Muscle of leg (tissue), 16 donors: ENCODE measurements at places on chromosomes 13 and 19. TPM values are rescaled to one million over a fixed set of nuclear protein-coding genes. Genes with fewer than 3 reads are reported as not detected.
A peak's percentile ranks its signal among the peaks of the same experiment; 100 is the strongest.

GRCh38 chr13:25988661-25989060 is 63.2 kb downstream of the SHISA2 start:
- H3K4me1 ChIP-seq: peaks cover 15% of the 10 kb centered on the region
- H3K36me3 ChIP-seq: no peaks in the 10 kb centered on the region
- DNase-seq: peak; percentile 57
- no peak overlapping the region for H3K4me3 ChIP-seq
- no peak overlapping the region for H3K27ac ChIP-seq

GRCh38 chr13:78868991-78869390 is 210.0 kb upstream of the OBI1 start:
- no peak for DNase-seq
- no peaks in the 10 kb centered on the region for H3K4me1 ChIP-seq
- no peaks in the 10 kb centered on the region for H3K27me3 ChIP-seq
- H3K27ac ChIP-seq: no peak overlapping the region

DNA sequence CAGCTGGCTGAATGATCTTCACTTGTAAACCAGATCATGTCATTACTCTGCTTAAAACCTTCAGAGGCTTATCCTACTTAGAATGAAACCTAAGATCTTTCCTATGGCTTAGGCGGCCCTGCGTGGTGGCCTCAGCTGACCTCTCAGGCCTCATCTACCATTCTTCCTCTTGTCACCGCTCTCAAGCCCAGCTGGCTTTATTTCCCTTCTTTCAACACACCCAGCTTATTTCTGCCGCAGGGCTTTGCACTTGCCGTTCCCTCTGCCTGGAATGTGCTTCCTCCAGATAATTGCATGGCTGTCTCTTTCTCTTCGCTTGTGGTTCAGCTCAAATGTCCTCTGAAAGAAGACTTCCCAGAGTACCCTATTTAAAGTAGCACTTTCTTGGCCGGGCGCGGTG is 3.6 kb upstream of the ASF1B start:
- H3K27me3 ChIP-seq: no peaks in the 10 kb centered on the region
- H3K27ac ChIP-seq: no peak overlapping the region
- H3K4me3 ChIP-seq: no peak overlapping the region

- H3K4me3 ChIP-seq: no peak overlapping the region
- no peaks in the 10 kb centered on the region for H3K36me3 ChIP-seq
- no peaks in the 10 kb centered on the region for H3K4me1 ChIP-seq
- no peaks in the 10 kb centered on the region for H3K27me3 ChIP-seq
These were observed 786.2 kb downstream of the SLITRK6 start for GRCh38 chr13:85013006-85013405.

RYR1 gene
- total RNA-seq: 145 TPM

ZNF226 gene
- 20.9 TPM for total RNA-seq

DNA sequence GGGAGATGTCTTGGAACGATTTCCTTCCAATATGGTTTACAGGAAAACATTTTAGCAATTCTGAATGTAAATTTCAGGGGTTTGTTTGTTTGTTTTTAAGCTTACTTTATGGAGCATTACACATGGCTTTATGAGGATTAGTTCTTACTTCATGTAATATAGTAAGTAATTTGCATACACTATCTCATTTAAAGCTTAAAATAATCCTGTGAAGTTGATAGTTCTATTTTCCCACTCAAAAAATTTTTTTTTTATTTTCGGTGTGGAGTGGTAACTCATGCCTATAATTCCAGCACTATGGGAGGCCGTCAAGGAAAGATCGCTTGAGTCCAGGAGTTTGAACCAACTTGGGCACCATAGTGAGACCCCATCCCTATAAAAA is 19.0 kb upstream of the KPNA3 start:
- no peak overlapping the region for H3K4me3 ChIP-seq
- H3K27me3 ChIP-seq: peaks cover 4% of the 10 kb centered on the region
- H3K36me3 ChIP-seq: no peaks in the 10 kb centered on the region
- H3K4me1 ChIP-seq: peaks cover 2% of the 10 kb centered on the region
- H3K27ac ChIP-seq: no peak overlapping the region
- DNase-seq: no peak

DNA sequence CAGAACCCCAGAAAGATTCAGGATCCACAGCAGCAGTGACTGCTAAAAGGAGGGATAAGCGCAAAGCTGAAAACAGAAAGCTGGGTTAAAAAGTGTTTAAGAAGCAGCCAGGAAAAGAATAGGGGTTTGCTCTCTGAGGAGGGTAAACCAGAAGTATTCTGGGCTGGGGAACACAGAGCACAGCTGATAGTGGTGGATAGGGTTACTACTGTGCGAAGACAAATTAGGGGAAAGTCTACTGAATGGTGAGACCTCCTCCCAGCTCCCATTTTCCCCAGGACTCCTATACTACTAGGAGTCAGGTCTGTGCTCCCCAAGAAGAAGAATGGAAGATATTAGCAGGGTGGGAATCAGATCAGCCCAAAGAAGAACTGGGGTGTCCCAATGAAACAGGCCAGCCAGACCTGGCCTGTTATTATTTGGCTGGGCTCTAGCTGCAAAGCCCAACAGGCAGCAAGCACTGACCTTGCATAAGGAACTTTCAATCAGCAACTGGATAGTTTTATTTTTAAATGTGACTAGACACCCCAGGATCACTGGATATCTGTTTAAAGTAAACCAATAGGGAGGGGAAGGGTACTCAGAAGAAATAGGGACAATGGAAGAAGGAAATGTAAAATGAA is 43.5 kb upstream of the SERTM1 start:
- peak overlapping the region; percentile 42 for H3K27ac ChIP-seq
- no peak overlapping the region for H3K4me3 ChIP-seq
- no peaks in the 10 kb centered on the region for H3K36me3 ChIP-seq
- H3K4me1 ChIP-seq: peaks cover 7% of the 10 kb centered on the region

ZNF536 gene
- total RNA-seq: 1.9 TPM

DNA sequence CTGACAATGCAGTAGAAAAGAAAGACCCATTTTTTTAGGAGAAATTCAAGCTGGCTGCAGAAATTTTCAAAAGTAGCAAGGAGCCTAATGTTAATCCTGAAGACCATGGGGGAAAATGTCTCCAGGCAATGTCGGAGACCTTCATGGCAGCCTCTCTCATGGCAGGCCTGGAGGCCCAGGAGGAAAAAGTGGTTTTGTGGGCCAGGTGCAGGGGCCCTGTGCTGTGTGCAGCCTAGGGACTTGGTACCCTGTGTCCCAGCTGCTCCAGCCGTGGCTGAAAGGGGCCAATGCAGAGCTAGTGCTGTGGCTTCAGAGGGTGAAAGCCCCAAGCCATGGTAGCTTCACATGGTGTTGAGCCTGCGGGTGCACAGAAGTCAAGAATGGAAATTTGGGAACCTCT is 4.1 kb downstream of the ALG11 start:
- H3K4me3 ChIP-seq: no peak overlapping the region
- H3K27ac ChIP-seq: no peak overlapping the region
- H3K27me3 ChIP-seq: peaks cover 2% of the 10 kb centered on the region
- DNase-seq: no peak
- H3K4me1 ChIP-seq: no peaks in the 10 kb centered on the region
- H3K36me3 ChIP-seq: peaks cover 27% of the 10 kb centered on the region

CADM4 gene
- 7.8 TPM for total RNA-seq

DNA sequence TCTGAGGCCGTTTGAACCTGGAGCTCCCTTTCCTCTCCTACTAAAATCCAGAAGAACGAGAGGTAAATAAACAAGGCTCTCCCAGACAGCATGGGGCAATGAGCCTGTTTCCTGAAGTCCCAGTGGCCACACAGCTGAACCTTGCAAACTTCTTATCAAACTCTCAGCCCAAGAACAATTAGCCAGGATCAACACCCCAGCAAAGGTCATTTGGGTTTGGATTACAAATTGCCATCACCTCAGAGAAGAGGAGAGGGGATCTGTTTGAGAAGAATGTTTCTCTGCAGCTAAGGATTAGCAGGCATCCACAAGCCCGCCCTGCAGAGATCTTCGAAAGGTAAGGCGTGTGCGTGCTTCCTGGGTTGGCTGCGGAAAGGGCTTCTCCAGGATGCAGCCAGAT is 201.9 kb upstream of the SOX1 start:
- peaks cover 12% of the 10 kb centered on the region for H3K27me3 ChIP-seq
- no peaks in the 10 kb centered on the region for H3K36me3 ChIP-seq
- no peak overlapping the region for H3K4me3 ChIP-seq
- H3K27ac ChIP-seq: no peak overlapping the region

GRCh38 chr19:49469828-49470614 is 4.0 kb upstream of the FLT3LG start:
- H3K36me3 ChIP-seq: peaks cover 21% of the 10 kb centered on the region
- peaks cover 2% of the 10 kb centered on the region for H3K27me3 ChIP-seq
- peaks cover 33% of the 10 kb centered on the region for H3K4me1 ChIP-seq
- DNase-seq: peak; percentile 36
- peak overlapping the region; percentile 65 for H3K27ac ChIP-seq
- H3K4me3 ChIP-seq: no peak overlapping the region

PTH2 gene
- not detected for total RNA-seq

- peak; percentile 99 for DNase-seq
- H3K27me3 ChIP-seq: no peaks in the 10 kb centered on the region
- H3K4me1 ChIP-seq: peaks cover 15% of the 10 kb centered on the region
- H3K36me3 ChIP-seq: peaks cover 20% of the 10 kb centered on the region
These were observed 694 bp upstream of the ZNF460 start for GRCh38 chr19:57279418-57280164.

DNA sequence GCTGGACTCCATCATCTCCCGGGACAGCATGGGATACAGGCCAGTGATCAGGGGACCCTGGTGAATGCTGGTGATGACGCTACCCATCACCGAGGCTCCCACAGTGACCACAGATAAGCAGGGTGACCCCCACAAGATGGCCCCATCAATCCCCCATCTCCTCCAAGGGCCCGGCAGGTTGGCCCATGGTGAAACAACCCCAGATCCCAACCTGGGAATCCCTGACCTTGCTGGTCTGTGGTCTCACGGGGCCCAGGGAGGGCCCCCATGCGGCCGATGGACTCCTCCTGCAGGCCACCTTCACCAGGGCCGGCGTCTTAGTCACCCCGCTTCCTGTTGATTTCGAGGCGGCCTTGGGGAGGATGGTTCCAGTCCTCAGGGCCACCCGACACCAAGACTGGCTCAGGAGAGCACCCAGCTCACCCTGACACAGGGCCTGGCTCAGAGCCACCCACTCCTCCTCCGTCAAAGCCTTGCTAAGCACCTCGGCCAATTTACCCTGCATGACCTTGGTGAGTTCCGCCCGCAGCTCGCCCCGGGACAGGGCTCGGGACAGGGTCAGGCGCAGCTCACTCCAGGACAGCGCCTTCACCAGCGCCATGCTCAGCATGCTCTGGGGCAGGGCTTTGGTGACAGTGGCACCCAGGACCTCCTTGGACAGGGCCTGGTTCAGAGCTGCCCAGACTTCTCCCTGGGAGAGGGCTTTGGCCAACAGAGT is 10.0 kb downstream of the IQCN start:
- no peaks in the 10 kb centered on the region for H3K27me3 ChIP-seq
- peaks cover 65% of the 10 kb centered on the region for H3K36me3 ChIP-seq
- no peak overlapping the region for H3K27ac ChIP-seq

GRCh38 chr19:55383279-55384130 is 587 bp downstream of the TMEM238 start:
- H3K27ac ChIP-seq: peak overlapping the region; percentile 3
- peaks cover 21% of the 10 kb centered on the region for H3K36me3 ChIP-seq
- peaks cover 2% of the 10 kb centered on the region for H3K27me3 ChIP-seq
- H3K4me1 ChIP-seq: peaks cover 51% of the 10 kb centered on the region

- H3K27me3 ChIP-seq: peaks cover 3% of the 10 kb centered on the region
- DNase-seq: no peak
- no peaks in the 10 kb centered on the region for H3K36me3 ChIP-seq
- peaks cover 3% of the 10 kb centered on the region for H3K4me1 ChIP-seq
- H3K27ac ChIP-seq: no peak overlapping the region
These were observed 16.5 kb upstream of the SPACA6 start for GRCh38 chr19:51676566-51677083.

GRCh38 chr19:1401138-1401888 is at the start of gene GAMT:
GAMT (minus strand) TSS chr19:1401542; CDS start chr19:1401476, 66 bp downstream.
- peak within 1 kb of the TSS; percentile 88 for H3K27ac ChIP-seq
- H3K36me3 ChIP-seq: peaks cover 22% of the 10 kb centered on the region
- peaks cover 22% of the 10 kb centered on the region for H3K4me1 ChIP-seq

OSCAR gene
- total RNA-seq: 0.09 TPM

DNA sequence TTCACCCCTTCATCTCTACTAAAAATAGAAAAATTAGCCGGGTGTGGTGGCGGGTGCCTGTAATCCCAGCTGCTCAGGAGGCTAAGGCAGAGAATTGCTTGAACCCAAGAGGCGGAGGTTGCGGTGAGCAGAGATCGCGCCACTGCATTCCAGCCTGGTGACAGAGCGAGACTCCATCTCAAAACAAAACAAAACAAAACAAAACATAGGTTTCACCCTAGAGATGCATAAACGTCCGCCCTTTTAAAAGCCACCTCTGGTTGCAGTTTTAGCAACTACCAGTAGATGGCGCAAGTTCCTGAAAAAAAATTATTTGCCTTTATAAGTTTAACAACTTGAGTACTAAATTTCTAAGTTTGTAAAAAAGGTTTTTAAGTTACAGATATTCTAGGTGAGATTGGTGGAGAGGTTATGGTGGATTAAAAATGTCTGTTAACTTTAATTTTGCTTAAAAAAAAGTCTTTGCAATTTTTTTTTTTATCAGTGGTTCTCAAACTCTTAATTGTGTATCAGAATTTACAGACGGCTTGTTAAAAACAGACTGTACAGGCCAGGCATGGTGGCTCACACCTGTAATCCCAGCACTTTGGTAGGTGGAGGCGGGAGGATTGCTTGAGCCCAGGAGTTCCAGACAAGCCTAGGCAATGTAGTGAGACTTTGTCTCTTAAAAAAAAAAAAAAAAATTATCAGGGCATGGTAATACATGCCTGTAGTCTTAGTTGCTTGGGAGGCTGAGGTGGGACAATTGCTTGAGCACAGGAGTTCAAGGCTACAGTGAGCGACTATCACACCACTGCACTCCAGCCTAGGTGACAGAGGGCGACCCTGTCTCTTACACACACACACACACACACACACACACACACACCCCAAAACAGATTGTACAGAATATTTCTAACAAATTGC is 42.1 kb downstream of the NAA16 start:
- H3K4me3 ChIP-seq: no peak overlapping the region
- H3K27me3 ChIP-seq: no peaks in the 10 kb centered on the region
- H3K27ac ChIP-seq: no peak overlapping the region
